Thymus (tissue), 14 donors: ENCODE measurements at places on chromosomes 12 and 14. TPM values are rescaled to one million over a fixed set of nuclear protein-coding genes. Genes with fewer than 3 reads are reported as not detected.
A peak's percentile ranks its signal among the peaks of the same experiment; 100 is the strongest.

GRCh38 chr12:102534899-102535298 is 54.5 kb upstream of the IGF1 start:
- DNase-seq = no peak

- no peak for DNase-seq
These were observed 991.8 kb downstream of the VRK1 start for GRCh38 chr14:97788846-97789526.

GRCh38 chr12:63070709-63071108 is 80.3 kb downstream of the AVPR1A start:
- no peak for DNase-seq

- DNase-seq = no peak
These were observed 1.6 kb downstream of the CBLN3 start for GRCh38 chr14:24427537-24428508.

GRCh38 chr14:61122862-61123261 is 141.8 kb downstream of the SLC38A6 start:
- DNase-seq = no peak

DNA sequence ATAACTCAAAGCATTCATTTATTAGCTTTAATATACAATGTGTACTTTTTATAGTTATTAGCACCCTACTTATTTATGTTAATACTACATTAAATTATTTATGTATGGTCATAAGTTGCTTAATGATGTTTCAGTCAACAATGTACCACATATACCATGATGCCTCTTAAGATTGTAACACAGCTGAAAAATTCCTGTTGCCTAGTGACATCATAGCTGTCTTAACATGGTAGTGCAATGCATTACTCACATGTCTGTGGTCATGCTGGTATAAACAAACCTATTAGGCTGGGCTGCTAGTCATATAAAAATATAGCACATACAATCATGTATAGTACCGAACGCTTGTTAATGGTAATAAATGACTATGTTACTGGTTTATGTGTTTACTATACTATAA is 120.4 kb downstream of the ANO6 start:
- DNase-seq = no peak

- peak; percentile 16 for DNase-seq
These were observed 663 bp downstream of the WASHC3 start for GRCh38 chr12:102061096-102061559.

GRCh38 chr12:6020930-6021329 is 75.9 kb upstream of the ANO2 start:
- no peak for DNase-seq

GRCh38 chr12:111444925-111445725 is 39.4 kb downstream of the SH2B3 start:
- peak; percentile 70 for DNase-seq

- no peak for DNase-seq
These were observed 364.9 kb downstream of the RPS29 start for GRCh38 chr14:49221316-49221715.

DNA sequence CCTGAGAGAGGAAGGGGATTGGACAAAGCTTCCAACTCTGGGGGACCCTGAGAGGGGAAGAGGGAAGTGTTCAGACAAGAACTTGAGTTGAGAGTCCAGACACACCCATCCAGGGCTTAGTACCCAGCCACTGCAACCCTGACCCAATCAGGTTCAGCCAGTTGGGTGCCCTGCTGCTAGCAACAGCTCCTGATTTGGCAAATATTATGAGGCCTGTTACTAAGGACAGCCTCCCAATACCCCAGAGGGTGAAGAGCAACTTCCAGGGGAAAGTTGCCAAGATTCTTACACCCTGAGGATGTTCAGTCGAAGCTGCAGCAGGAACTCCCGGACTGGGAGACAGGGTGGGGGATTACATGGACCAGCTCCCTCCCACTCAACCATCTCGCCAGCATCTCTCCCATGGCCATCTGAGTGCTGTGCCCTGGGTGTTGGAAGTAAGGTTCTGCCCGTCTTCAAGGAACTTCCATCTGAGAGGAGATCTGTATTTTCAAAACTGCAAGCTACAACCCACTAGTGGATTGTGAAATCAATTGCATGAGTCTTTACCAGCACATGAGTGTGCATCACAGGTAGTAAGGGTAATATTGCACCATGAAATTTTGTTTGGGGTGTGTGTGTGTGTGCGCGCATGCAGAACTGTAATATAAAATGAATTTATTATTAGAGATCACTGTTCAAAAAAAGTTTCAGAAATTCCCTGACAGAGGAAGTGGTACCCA is 11.5 kb upstream of the KRT78 start:
- DNase-seq = no peak

Gene TC2N
- total RNA-seq = 42.5 TPM

Gene ADAM21
- 0.05 TPM for total RNA-seq

Gene GPR68
- 1.4 TPM for total RNA-seq

Gene ANO4
- 0.28 TPM for total RNA-seq

Gene FOXG1
- 1.9 TPM for total RNA-seq
